ENCODE measurements at places on chromosomes 6 and 20. TPM values are rescaled to one million over a fixed set of nuclear protein-coding genes. Genes with fewer than 3 reads are reported as not detected.

Gene FAM50B
- 15.6 TPM for total RNA-seq

Gene SNRPB2
- total RNA-seq, result 9.9 TPM

- no peak for DNase-seq
Observed at GRCh38 chr6:144477396-144477795, 192.3 kb downstream of the UTRN start.

DNA sequence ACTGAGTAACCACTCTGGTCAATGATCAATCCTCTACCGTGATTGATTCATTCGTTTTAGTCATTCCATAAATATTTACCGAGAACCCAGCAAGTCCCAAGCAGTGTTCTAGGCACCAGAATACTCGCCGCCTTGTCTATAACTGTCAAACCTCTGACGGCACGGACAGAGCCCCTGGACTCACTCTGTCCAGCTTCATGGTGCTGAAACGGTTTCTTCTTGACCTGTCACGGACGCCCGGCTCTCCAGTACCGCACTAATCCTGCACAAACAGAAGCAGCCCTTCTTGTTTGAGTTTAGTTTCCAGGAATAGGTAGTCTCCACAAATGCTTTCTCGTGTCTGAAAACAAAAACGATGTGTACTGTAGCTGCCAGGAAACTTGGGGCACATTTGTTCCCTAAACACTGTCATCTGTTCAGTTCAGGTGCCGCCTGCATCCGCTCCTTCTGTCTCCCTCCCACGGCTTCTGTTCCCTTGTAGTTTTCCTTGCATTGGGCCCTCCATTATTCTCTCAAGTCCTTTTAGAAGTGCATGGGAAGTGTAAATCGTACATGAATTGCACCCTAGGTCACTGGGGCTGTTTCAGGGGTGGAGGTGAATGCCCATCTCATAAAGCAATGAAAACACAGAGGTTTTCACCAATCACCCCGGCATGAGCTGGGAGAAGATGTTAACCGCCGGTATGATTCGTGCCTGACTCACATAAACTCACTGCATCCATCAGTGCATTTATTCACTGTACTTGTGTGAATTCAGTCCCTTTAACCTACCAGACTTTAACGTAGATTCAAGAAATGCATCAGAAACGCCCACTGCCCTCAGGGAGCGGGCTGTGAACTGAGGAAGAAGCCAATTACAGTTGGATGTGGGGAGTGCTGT lies 209.3 kb upstream of the CDH4 start:
- DNase-seq, result no peak

DNA sequence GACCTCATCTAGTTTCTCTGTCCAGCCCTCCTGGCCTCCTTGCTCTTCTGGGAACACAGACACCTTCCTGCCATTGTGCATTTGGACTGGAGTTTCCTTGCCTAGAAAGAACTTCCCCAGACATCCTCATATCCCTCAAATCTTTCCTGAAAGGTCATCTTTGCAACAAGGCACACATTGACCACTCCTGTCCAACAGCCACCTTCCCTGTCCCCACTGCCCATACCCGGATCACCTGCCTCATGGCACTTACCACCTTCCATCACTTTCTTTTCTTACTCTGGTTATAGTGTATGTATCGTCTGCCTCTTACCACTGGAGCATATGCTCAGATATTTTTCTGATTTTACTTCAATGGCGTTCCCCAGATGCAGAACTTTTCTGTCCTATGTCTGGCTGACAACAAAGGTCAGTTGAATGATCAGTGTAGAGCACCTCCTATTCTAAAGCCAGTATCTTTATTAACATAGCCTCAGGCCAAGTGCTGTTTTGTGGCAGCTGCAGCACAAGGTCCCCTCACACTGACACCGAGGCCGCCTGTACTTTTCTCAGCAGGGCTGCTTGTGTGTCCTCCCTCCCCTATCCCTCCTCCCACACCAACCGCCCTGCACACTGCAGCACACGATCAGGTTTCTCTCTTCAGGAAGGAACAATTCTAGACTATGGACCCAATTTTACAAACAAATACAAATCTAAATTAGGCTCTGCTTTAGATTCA lies 4.1 kb downstream of the HLA-C start:
- no peak for DNase-seq

- DNase-seq, result no peak
Observed at GRCh38 chr6:35026434-35027222, 114.5 kb downstream of the TCP11 start.
